ENCODE measurements at places on chromosomes 13 and 19.

- no peak for DNase-seq
Observed at GRCh38 chr19:28257396-28257795, 955.6 kb downstream of the UQCRFS1 start.

DNA sequence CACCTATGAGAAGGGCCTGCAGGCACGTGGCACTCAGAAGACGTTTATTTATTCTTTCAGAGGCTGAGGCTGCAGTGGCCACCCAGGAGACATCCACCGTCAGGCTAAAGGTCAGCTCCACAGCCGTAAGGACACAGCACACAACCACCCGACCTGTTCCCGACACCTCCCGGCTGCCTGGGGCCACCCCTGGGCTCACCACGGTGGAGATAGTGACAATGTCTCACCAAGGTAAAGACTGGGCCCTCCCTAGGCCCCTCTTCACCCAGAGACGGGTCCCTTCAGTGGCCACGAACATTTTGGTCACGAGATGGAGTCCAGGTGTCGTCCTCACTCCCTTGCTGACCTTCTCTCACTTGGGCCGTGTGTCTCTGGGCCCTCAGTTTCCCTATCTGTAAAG lies 32.5 kb downstream of the SPC24 start:
- DNase-seq: no peak

DNA sequence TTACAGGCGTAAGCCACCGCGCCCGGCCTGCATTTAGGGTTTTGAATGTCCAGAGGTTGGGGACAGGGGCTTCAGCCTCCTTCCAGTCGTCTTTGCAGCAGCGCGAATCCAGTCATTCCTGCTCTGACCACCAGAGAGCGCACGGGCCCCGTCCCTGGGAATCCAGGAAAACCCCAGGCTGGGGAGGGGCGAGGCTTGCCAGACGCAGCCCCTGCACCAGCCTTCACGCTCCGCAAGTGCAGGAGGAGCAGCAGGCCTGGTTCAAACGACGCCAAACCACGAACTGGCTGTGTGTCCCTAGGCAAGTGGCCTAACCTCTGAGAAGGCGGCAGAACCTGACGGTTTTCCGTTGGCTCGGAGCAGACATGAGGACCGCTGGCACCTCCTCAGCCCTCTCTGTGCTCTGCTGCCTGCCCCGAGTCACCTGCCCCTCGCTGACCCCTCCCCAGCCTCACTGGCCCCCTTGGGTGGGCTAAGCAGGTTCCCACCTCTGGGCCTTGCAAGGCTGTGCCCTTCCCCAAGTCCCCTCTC lies 2.0 kb upstream of the RNF126 start:
- peak; percentile 62 for DNase-seq

DNA sequence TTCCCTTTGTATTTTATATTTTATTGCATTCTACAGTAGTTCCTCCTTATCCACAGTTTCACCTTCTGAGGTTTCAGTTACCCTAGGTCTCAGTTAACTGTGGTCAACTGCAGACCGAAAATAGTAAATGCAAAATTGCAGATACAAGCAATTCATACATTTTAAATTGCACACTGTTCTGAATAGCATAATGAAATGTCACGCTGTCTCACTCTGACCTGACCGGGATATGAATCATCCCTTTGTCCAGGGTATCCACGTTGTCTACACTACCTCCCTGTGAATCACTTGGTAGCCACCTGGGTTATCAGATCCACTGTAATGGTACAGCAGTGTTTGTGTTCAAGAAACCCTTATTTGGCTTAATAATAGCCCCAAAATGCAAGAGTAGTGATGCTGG lies 325.0 kb downstream of the DNAJC15 start:
- no peak for DNase-seq

- DNase-seq: peak; percentile 79
Observed at GRCh38 chr19:2474232-2475017, 1.5 kb upstream of the GADD45B start.

- no peak for DNase-seq
Observed at GRCh38 chr13:108407495-108407894, 138.0 kb downstream of the TNFSF13B start.

DNA sequence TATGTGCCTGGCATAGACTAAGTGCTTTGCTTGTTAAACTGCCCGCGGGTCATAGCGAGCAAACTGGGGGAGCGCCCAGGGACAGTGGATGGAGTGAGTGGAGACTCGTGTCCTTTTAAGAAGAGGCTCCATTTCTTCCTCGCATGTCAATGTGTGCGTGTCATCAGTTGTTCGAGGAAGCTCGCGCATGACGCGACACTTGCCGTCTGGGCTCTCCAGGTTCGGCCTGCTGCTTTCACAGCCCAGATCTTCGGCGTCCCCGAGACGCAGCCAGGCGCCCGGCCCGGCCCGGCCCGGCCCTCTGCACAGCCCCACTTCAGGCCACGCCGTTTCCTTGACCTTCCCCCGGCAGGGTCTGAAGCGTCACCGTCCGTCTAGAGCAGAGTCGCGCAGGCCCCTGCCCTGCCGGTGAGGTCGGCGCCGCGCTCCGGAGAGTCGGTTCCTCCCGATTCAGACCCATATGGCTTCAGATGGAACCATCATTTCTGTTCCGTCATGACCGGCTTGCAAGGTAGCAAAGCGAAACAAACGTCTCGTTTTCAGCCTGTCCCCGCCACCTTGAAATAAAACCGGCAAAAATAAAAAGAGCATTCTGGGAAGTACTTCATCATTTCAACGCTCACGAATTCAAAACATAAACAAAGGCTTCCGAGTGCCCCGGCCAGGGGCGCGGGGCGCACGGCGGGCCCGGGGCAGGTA lies 599 bp upstream of the ARHGEF7 start:
- no peak for DNase-seq

GRCh38 chr13:109836629-109837607 lies 50.5 kb upstream of the IRS2 start:
- no peak for DNase-seq

GRCh38 chr13:98984983-98985382 lies 7.1 kb upstream of the DOCK9 start:
- no peak for DNase-seq

- no peak for DNase-seq
Observed at GRCh38 chr13:83780227-83780626, 102.0 kb downstream of the SLITRK1 start.

DNA sequence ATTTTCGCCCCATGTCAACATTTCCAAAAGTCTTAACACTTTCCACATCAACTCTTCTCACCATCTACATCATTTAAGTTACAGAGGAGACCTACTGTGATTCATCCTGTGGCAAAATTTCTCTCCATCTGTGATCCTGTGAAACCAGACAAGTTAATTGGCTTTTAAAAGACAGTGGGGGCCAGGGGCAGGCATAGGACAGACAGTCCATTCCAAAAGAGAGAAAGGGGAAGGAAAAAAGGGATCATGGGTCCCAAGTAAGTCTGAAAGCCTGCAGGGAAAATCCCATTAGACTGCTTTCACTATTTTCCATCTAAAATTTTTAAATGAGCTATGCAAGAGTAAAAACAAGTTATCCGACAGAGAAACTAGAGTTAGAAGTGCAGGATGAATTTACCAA lies 121.0 kb downstream of the MRPL57 start:
- no peak for DNase-seq

- DNase-seq: no peak
Observed at GRCh38 chr19:46441866-46442265, 13.1 kb upstream of the PNMA8C start.

- no peak for DNase-seq
Observed at GRCh38 chr19:3270902-3271301, 46.4 kb downstream of the CELF5 start.

DNA sequence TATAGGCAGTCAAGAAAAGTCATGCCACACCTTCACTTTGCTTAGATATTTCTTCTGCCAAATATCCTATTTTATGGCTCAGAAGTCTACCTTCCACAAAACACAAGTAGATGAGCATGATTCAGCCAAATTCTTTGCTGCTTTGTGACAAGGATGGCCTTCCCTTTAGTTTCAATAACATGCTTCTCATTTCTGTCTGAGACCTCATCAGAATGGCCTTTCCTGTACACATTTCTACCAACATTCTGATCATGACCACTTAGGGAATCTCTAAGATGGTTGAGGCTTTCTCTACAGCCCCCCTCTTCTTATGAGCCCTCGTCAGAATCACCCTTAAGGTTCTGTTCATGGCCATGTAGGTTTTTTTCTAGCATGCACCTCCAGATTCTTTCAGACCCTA lies 96.2 kb downstream of the COL4A2 start:
- no peak for DNase-seq

- DNase-seq: no peak
Observed at GRCh38 chr13:74889321-74889720, 592.6 kb downstream of the TBC1D4 start.

DNA sequence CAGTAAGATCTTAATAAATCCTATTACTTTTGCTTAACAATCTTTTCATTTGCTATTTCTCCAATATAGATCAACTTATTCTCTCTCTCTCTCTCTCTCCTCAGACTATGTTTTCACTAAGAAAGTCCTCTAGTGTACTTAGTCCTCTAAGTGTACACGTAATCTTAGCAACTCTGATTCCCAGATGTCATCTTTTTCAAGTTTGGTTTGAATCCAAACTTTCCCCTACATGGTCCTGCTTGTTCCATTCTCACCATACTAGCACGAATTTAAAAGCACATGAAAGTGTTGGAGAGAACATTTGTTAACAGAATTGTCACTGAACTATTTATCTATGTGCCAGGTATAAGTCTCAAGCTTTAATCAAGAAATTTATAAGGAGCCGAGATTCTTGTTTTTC lies 202.9 kb downstream of the SPRY2 start:
- no peak for DNase-seq

Measured in stimulated activated CD8-positive, alpha-beta memory T cell treated with anti-CD3 and anti-CD28 coated beads, Interleukin-7, amount 100 ng/mL, for 24 hours (primary cell).